ENCODE measurements at places on chromosomes 16 and 17.
A peak's percentile ranks its signal among the peaks of the same experiment; 100 is the strongest.

GRCh38 chr16:13958474-13958873 lies 38.5 kb downstream of the ERCC4 start:
- H3K27ac ChIP-seq: no peak overlapping the region
- no peaks in the 10 kb centered on the region for H3K27me3 ChIP-seq
- H3K36me3 ChIP-seq: no peaks in the 10 kb centered on the region
- H3K4me3 ChIP-seq: no peak overlapping the region
- no peak for DNase-seq
- peaks cover 11% of the 10 kb centered on the region for H3K4me1 ChIP-seq

- peak; percentile 44 for DNase-seq
- no peaks in the 10 kb centered on the region for H3K36me3 ChIP-seq
- no peaks in the 10 kb centered on the region for H3K4me1 ChIP-seq
- H3K27ac ChIP-seq: no peak overlapping the region
- peaks cover 30% of the 10 kb centered on the region for H3K27me3 ChIP-seq
- no peak overlapping the region for H3K4me3 ChIP-seq
Observed at GRCh38 chr16:89197633-89198416, 2.5 kb downstream of the SLC22A31 start.

DNA sequence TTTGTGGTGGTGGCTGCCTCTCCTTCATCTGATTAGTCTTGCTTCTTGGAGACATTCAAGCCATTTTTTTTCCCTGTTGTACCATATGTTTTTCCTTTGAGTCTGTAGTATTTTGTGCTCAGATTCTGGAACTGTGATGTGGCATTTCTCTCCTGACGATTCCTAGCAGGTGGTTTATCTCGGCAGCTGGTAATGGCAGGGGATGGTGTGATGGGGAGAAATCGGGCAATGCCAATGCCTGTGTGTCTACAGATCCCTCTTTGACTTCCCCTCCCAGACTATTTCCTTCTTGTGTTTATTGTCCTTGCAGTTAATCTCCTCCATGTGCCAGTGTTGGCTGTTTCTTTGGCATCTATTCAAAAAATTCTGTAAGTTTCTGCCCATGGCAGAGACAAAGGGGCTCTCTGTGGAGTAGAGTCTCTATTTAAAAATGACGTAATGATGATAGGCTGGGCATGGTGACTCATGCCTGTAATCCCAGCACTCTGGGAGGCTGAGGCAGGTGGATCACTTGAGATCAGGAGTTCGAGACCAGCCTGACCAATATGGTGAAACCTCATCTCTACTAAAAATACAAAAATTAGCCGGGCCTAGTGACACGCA lies 90.2 kb upstream of the ERCC4 start:
- DNase-seq: no peak
- no peaks in the 10 kb centered on the region for H3K27me3 ChIP-seq

DNA sequence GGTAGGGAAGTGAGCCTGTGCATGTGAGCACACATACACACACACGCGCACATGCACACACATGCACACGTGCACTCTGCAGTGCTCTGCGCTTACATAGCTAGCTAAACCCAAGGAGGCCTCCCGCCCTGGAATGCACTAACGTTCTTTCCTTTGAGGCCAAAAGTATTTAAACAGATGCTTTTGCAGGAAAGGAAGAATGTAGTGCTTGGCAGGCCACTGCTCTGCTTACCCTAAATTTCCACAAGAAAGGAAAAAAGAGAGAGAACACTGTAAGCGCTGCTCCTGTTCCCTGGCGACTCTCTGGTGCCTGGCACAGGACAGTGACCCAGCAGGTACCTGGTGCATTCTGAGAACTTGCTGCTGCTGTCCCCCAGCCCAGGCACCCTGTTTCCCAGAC lies 31.3 kb upstream of the MRPS23 start:
- H3K27ac ChIP-seq: peak overlapping the region; percentile 77
- H3K4me3 ChIP-seq: no peak overlapping the region
- peaks cover 16% of the 10 kb centered on the region for H3K4me1 ChIP-seq
- DNase-seq: peak; percentile 76

GRCh38 chr16:16154281-16154951 lies 68.9 kb downstream of the ABCC6 start:
- H3K36me3 ChIP-seq: no peaks in the 10 kb centered on the region
- H3K4me1 ChIP-seq: no peaks in the 10 kb centered on the region
- H3K4me3 ChIP-seq: no peak overlapping the region
- no peak for DNase-seq
- H3K27ac ChIP-seq: no peak overlapping the region

DNA sequence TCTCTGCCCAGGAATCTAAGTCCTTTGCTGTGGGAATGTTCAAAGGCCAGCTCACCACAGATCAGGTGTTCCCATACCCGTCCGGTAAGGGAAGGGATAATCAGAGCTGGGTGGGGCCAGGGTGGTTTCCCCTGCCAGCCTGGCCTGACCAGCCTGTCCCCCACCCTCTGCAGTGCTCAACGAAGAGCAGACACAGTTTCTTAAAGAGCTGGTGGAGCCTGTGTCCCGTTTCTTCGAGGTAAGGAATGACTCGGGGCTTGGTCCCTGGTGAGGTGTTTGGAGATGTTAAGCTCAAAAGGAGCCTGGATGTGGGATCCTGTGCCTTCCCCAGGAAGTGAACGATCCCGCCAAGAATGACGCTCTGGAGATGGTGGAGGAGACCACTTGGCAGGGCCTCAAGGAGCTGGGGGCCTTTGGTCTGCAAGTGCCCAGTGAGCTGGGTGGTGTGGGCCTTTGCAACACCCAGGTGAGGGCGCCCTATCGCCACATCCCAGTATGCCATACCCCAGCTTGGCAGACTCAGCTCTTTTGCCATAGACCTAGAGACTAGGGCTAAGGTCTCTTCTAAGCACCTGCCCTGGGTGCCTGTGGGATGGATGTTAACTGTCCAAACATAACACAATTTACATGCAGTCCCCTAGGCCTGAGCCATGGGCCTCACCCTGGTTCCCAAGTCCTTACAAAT lies 997 bp downstream of the ACADVL start:
- H3K36me3 ChIP-seq: peaks cover 42% of the 10 kb centered on the region
- H3K4me1 ChIP-seq: peaks cover 19% of the 10 kb centered on the region
- H3K27ac ChIP-seq: no peak overlapping the region
- H3K4me3 ChIP-seq: peak overlapping the region; percentile 87

- H3K27me3 ChIP-seq: peaks cover 76% of the 10 kb centered on the region
- H3K4me1 ChIP-seq: no peaks in the 10 kb centered on the region
Observed at GRCh38 chr16:709566-710499, 4.2 kb upstream of the FBXL16 start.

DNA sequence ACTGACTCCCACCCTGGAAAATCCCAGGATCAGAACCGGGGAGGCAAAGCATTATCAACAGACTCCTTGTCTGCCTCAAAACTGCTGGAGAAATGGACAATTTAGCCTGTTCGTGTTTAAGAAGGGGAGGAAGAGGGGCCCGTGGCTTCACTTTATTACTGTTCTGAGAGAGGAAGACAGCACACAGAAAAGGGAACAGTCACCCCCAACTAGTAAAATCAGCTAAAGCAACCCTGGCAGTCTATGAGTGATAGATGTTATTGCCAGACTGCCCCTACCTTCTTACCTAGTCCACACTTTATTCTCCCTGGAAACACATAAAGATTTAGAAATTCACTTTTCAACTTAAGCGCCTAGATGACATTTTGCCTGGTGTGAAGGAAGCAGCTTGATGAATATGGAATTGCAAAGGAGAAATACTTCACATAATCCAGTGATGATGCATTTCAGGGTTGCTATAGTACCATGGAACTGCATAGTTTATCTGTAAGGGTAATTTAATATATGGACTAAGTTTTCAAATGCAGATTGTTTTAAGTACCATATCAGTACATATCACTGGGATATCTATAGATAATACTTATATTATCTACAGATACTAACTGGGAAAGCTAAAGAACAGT lies 36.9 kb upstream of the TRAP1 start:
- peaks cover 96% of the 10 kb centered on the region for H3K36me3 ChIP-seq
- no peak overlapping the region for H3K4me3 ChIP-seq
- no peaks in the 10 kb centered on the region for H3K27me3 ChIP-seq

GRCh38 chr17:40949418-40949817 lies 12.0 kb upstream of the KRT23 start:
- H3K27ac ChIP-seq: no peak overlapping the region
- H3K4me3 ChIP-seq: no peak overlapping the region
- H3K36me3 ChIP-seq: no peaks in the 10 kb centered on the region

DNA sequence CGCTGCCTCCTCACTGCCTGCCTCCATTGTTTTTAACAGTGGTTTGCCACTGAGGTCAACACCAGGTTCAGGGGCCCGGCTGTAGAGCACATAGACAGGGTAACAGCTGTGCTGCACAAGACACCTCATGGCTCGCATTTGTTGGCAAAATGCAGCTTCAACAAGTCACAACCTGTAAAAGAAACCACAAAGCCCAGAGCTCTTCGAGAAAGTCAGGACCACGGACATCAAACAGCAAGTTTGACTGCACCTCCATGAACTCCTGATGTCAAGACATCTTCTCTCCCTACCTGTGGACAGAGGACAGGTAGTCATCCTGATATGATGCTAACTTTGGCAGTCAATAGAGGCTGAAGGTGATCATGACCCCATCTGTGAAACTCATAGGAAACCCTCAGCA lies 142.4 kb upstream of the SOX9 start:
- H3K4me1 ChIP-seq: no peaks in the 10 kb centered on the region
- H3K27ac ChIP-seq: no peak overlapping the region
- H3K36me3 ChIP-seq: no peaks in the 10 kb centered on the region
- no peak overlapping the region for H3K4me3 ChIP-seq
- H3K27me3 ChIP-seq: peaks cover 43% of the 10 kb centered on the region
- no peak for DNase-seq

- no peaks in the 10 kb centered on the region for H3K4me1 ChIP-seq
- no peak overlapping the region for H3K4me3 ChIP-seq
- H3K36me3 ChIP-seq: no peaks in the 10 kb centered on the region
- no peak overlapping the region for H3K27ac ChIP-seq
- DNase-seq: peak; percentile 99
- H3K27me3 ChIP-seq: no peaks in the 10 kb centered on the region
Observed at GRCh38 chr17:74089869-74090464, 113.5 kb upstream of the RPL38 start.

DNA sequence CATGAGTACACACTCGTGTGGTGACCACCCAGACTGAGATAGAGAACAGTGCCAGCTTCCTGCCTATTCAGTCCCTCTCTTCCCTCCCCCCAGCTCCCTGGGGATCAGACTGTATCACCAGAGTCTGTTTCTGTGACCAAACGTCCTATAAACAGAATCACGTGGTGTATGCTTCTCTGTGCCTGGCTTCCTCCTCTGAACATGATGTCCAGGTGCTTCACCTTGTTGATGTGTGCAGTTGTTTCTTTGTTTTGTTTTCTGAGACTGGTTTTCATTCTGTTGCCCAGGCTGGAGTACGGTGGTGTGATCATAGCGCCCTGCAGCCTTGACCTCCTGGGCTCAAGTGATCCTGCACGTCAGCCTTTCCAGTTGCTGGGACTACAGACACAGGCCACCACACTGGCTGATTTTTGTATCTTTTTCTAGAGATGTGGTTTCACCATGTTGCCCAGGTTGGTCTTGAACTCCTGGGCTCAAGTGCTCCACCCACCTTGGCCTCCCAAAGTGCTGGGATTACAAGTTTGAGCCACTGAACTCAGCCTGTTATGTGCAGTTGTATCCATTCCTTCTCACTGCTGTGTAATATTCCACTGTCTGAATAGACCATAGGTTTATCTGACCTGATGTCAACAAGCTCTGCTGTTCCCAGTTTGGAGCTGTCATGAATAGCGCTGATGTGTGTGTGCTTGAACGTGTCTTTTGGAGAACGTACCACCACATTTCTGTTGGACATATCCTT lies 28.9 kb upstream of the PRM1 start:
- no peaks in the 10 kb centered on the region for H3K27me3 ChIP-seq
- no peak for DNase-seq
- H3K27ac ChIP-seq: no peak overlapping the region
- H3K36me3 ChIP-seq: no peaks in the 10 kb centered on the region
- no peaks in the 10 kb centered on the region for H3K4me1 ChIP-seq

GRCh38 chr17:77779711-77780539 lies 178.6 kb upstream of the TNRC6C start:
- H3K36me3 ChIP-seq: no peaks in the 10 kb centered on the region
- no peak overlapping the region for H3K4me3 ChIP-seq
- H3K4me1 ChIP-seq: no peaks in the 10 kb centered on the region
- DNase-seq: no peak

DNA sequence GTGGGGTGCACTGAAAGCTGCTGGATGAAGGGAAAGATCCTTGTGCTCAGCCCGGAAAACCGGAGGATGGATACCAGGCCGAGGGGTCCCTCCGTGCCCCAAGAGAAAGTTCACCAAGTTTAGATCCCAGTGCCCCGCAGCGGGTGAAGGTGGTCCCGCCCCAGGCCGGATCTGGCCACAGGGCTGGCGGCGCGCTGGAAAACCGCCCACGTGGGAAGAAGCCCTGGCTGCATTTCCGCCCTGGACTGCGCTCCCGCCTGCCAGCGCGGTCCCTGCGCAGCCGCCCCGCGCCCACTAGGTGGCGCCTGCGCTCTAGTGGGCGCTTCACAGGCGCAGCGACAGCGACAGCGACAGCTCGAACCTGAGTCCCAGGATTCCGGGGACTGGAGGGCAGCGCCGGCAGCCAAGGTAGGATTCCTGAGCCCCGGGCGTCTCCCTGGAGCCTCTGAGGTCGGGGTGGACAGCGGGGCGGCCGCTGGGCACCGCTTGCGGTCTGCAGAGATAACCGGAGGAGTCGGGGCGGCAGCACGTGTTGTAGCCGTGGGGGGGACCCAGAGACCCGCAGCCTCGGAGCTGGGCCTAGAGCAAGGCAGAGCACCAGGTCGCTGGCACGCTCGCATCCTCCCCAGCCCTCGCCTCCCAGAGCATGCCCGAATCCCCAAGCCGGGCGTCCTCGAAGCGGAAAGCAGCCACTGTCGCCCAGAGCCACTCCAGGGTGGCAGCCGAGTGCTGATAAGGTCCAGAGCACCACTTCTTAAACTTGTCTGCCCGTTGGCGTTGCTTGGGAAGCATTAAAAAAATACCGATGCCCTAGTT lies at the start of gene CHD9:
CHD9 (plus strand) TSS at position 322 of the 816 bp plus-strand sequence. CDS start 101,099 bp downstream, outside the sequence.
- H3K27ac ChIP-seq: peak within 1 kb of the TSS; percentile 42
- peak within 1 kb of the TSS; percentile 79 for H3K4me3 ChIP-seq
- H3K27me3 ChIP-seq: no peaks in the 10 kb centered on the region

- H3K27me3 ChIP-seq: no peaks in the 10 kb centered on the region
- H3K4me3 ChIP-seq: no peak overlapping the region
- no peaks in the 10 kb centered on the region for H3K36me3 ChIP-seq
Observed at GRCh38 chr17:28540231-28540630, 12.2 kb downstream of the UNC119 start.

- H3K4me3 ChIP-seq: no peak overlapping the region
- no peak overlapping the region for H3K27ac ChIP-seq
- peaks cover 4% of the 10 kb centered on the region for H3K4me1 ChIP-seq
- no peaks in the 10 kb centered on the region for H3K36me3 ChIP-seq
- H3K27me3 ChIP-seq: no peaks in the 10 kb centered on the region
Observed at GRCh38 chr17:79420318-79421243, 190.3 kb downstream of the RBFOX3 start.

GRCh38 chr17:59433586-59433985 lies 102.1 kb downstream of the YPEL2 start:
- no peak overlapping the region for H3K27ac ChIP-seq
- H3K27me3 ChIP-seq: no peaks in the 10 kb centered on the region
- no peak for DNase-seq
- H3K4me1 ChIP-seq: peaks cover 18% of the 10 kb centered on the region
- no peaks in the 10 kb centered on the region for H3K36me3 ChIP-seq

GRCh38 chr16:13766334-13766733 lies 153.6 kb upstream of the ERCC4 start:
- H3K27ac ChIP-seq: no peak overlapping the region
- H3K4me1 ChIP-seq: no peaks in the 10 kb centered on the region
- DNase-seq: no peak
- H3K36me3 ChIP-seq: no peaks in the 10 kb centered on the region
- H3K27me3 ChIP-seq: peaks cover 13% of the 10 kb centered on the region
